Activated T-helper 1 cell treated with Interleukin-2 at 50 U/mL for 16 hours (primary cell): ENCODE measurements at places on chromosomes 1 and 21.

DNA sequence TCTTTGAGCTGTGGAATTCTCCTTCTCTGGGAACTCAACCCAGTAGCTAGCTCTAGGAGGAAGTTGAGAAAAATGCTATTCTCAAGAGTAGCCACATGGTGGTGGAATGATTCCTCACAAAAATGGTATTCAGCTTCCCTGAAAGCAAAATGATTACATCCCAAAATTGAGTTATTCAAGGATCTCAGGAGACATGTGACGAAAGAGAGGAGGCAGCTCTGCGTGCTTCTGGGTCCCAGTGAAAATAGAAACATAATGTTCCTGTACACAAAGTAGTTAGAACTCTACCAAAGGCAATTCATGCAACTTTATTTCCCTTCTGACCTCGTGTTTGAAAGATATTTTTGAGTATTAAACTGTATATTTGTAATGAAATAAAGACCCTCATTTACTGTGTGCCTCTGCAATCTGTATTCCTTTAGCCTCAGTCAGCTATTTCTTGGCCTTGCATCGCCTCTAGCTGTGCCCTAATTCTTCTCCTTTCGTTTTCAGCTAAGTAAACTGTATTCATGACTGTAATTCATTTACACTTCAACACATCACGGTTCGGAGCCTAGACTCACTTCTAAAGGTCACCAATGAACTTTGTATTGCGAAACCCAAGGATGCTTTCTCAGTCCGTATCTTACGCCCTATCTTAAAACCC is 167.3 kb downstream of the FASLG start:
- DNase-seq = no peak

DNA sequence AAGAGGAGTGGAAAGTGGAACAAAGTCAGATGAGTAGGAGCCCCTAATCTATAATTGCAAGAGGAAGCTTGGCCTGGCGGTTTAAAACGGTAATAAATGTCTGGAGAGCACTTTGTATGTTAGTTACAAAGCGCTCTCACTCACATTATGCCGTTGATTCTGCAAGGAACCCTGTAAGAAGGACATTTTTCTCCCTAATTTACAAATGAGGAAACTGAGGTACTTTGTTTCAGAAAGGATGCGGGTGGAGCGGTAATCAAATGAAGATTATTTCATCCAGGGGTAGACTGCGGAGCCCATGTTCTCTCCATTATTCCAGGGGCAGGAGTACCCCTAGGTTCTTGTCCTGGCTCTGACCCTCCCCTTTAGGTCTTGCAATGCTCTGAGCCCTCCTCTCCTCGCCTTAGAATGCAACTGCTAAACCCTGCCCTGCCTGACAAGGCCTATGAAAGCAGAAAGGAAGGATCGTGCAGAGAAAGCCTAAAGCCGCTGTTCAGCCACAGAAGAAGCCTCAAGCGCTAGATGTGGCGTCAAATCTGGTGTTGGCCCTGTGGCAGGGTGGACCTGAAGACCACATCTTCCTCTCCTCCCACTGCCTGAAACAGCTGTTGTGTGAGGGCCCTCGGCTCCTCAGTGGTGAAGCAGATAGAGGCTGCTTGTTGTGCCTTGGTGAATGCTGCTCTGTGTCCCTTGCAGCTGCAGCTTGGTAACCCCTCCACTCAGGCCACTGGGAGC is 588 bp upstream of the PACC1 start:
- DNase-seq = no peak

GRCh38 chr1:60149251-60149650 is 75.7 kb upstream of the C1orf87 start:
- DNase-seq = no peak

- DNase-seq = no peak
Measured at GRCh38 chr1:33330361-33330890, 9.5 kb upstream of the A3GALT2 start.

GRCh38 chr1:95534985-95535384 is 301.0 kb downstream of the RWDD3 start:
- DNase-seq = no peak

GRCh38 chr21:28959367-28960099 is 33.1 kb downstream of the LTN1 start:
- no peak for DNase-seq

DNA sequence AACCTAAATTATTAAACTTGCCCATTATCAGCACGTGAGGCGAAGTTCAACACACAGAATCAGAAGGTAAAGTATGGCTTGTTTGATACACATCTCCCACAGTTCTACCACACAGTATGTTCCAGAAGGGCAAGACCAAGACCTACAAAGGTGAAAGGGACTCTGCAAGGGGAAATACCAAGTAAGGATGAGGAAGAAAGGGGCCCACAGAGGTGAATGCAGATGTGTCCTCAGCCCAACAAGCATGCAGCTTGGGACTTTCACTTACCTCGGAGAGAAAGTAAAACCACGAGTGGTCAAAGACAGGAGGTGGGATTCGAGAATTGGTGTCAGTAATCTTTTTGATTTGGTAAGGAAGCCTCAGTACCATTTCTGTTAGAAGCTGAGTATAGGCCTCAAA is 85.8 kb downstream of the UBR4 start:
- DNase-seq = no peak

- DNase-seq = no peak
Measured at GRCh38 chr21:31042080-31042464, 3.8 kb upstream of the KRTAP19-8 start.
